K562 (cell line): ENCODE measurements at places on chromosomes 12 and 14.

- DNase-seq, result no peak
Observed at GRCh38 chr14:68967459-68967940, 11.6 kb downstream of the ACTN1 start.

DNA sequence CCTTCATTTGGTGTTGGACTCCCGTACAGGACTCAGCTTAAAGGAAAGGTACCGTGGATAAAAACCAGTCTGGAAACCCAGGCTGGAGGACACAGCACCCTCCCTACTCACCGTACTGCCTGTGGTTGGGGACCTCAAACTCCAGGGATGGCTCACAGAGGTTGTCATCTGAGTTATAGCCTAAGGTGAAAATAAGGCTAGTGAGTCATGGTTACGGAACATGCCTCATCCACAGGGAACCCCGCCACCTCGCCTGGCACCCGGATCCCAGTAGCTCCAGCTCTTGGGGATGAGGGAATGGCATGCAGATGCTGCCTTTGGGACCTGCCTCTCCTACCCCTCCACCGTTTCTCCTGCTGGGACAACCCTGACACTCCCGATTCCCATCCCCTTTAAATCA lies 36.8 kb upstream of the GPR68 start:
- no peak for DNase-seq

GRCh38 chr12:55850401-55850800 lies 7.7 kb upstream of the MMP19 start:
- no peak for DNase-seq

DNA sequence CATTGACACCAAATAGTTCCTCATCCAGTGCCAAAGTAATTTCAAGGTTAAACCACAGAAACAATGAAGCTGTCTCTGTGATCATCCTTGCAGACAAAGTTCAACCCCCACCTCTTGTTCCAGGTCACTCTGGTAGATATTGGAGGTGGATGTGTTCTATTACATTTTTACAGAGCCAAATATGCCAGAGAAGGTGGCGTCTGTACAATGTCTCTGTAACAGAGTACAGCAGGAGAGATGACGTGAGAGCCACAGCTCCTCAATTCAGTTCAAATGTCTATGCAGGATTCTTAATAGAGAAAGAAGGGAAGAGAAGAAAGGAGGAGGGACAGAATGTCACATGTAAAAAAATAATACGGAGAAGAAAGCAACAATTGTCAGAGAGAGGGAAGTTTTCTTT lies 268.3 kb upstream of the OR4E1 start:
- no peak for DNase-seq

DNA sequence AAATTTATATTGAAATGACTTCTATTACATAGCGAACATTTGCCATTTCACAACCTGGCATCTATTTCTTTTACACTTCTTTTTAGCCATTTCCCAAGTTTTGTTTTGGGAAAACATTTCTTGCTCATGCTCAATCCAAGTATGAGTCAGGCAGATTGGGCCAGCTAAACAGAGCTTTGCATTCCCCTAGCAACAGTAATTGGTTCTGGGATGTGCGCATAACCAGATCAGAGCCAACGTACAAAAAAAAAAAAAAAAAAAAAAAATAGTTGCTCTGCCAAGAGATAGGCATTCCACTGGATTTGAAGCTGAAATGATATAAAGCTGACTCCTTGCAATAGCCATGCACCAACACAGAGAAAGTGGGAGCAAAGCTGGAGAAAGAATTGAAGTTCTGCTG lies 37.5 kb downstream of the PLCZ1 start:
- no peak for DNase-seq

DNA sequence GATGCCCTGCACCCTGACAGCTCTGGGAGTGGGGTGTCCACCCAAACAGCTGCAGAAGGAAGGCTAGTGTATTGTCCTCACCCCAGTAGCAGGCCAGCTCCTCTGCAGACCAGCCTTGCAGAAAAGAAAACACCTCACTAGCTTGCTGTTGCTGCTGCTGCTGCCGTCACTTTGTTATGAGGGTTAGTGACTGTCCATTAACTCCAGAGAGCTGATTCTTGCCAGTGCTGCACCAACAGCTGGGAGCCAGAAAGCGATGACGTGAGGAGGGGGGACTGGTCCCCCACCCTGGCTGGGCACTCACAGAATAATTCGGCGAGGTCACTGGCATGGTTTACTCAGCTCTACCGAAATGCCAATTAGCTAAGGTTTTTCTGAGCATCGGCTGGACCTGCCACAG lies 2.8 kb downstream of the SYNDIG1L start:
- no peak for DNase-seq

GRCh38 chr14:19917243-19917642 lies 3.2 kb upstream of the OR4K5 start:
- DNase-seq, result no peak

GRCh38 chr14:88947646-88948598 lies 123.5 kb downstream of the TTC8 start:
- no peak for DNase-seq

DNA sequence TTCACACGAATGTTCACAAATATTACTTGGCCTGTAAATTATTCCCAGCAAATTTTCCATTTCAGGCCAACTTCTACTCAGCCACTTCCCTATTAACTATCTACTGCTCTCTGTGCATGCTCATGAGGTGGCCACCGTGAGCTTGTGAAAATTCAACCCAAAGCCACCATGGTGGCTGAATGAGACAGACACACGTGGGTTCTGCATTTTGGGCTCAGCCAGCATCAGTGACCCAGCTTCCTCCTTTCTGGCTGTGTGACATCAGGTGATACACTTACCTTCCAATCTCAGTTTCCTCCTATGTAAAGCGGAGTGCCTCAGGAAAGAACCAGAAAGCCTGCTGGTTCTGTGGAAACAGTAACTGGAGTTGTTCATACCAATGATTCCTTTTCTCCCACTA lies 175.8 kb downstream of the FOXN3 start:
- DNase-seq, result no peak

- no peak for DNase-seq
Observed at GRCh38 chr12:75862692-75863471, 168.7 kb downstream of the PHLDA1 start.

GRCh38 chr14:71449316-71450055 lies 482.7 kb upstream of the RGS6 start:
- no peak for DNase-seq
